ENCODE measurements at places on chromosomes 6 and 20. TPM values are rescaled to one million over a fixed set of nuclear protein-coding genes. Genes with fewer than 3 reads are reported as not detected.

The SLC17A3 gene
- not detected for total RNA-seq

The FAM50B gene
- total RNA-seq: 8.5 TPM

The EBF4 gene
- total RNA-seq: 0.19 TPM

The GRIK2 gene
- 6.2 TPM for total RNA-seq

The SLC16A10 gene
- total RNA-seq: 0.63 TPM

The ERVFRD-1 gene
- not detected for total RNA-seq

The FHL5 gene
- not detected for total RNA-seq

The SAPCD1 gene
- 1.5 TPM for total RNA-seq

Measured in LHCN-M2 (cell line).